Left renal pelvis (tissue), 4 donors: ENCODE measurements at places on chromosomes 16 and 17. TPM values are rescaled to one million over a fixed set of nuclear protein-coding genes. Genes with fewer than 3 reads are reported as not detected.

The KRTAP2-2 gene
- not detected for polyA plus RNA-seq

The ADAP2 gene
- polyA plus RNA-seq, result 8.5 TPM

The CLDN6 gene
- polyA plus RNA-seq, result 34.6 TPM

The IL21R gene
- 0.34 TPM for polyA plus RNA-seq

The RNF43 gene
- polyA plus RNA-seq, result 14.0 TPM

DNA sequence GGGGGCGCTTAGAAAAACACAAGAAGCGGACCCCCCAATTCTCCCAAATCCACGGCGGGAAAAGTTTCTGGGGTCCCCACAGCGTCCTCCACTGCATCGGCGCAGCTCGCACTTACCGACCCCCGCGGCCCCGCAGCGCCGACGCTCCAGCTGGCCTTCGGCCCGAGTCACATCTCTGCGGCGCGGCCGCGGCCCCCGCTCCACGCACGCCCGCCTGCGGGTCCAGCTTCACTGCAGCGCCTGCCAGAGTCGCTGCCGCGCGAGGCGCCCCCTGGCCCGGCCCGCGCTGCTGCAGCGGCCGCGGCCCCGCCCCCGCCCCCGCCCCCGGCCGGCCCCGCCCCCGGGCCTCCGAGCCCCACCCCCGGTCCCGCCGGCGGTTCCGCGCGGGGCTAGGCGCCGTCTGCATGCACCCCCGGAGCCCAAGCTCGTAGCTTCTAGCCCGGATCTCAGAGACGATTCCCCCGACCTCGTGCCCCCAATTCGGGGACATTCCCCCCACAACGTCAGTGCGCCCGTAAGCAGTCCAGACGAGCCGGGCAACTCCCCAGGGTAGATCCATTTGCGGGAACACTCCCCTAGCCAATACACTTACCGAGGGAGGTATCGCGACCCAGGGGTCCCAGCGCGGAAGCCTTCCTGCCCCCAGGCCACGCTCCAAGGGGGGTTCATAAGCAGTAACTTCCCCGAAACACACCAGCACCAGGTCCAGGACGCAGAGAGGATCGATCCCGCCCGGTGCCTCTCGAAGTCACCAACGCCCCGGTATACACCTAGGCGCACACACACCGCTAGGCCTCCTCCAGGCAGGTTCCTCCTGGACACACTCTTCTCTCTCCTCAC lies at the start of gene GPRC5B:
Gene GPRC5B, minus strand, starts transcription at position 238 of the 840 bp plus-strand sequence. CDS start 12,003 bp downstream, outside the sequence.
- peak; percentile 24 for DNase-seq

DNA sequence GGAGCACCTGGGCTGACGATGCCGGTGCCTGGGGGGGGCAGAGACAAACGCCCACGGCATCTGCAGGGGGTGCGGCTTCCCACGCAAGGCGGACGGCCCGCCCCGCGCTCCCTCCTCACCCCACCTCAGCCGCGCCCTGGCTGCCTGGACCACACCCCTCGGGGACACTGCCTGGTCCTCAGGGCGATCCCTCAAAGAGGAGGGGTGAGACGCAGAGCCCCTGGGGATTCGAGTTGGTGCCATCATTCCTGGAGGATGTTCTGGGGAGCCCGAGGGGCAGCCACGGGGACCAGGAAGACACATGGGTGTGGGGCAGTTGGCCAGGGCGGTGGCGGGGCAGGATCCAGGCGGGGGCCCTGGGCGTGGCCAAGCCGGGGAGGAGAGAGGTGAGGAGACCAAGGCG lies 3.9 kb downstream of the IGFALS start:
- no peak for DNase-seq

- DNase-seq, result no peak
Measured at GRCh38 chr16:800834-801511, 439 bp upstream of the GNG13 start.

DNA sequence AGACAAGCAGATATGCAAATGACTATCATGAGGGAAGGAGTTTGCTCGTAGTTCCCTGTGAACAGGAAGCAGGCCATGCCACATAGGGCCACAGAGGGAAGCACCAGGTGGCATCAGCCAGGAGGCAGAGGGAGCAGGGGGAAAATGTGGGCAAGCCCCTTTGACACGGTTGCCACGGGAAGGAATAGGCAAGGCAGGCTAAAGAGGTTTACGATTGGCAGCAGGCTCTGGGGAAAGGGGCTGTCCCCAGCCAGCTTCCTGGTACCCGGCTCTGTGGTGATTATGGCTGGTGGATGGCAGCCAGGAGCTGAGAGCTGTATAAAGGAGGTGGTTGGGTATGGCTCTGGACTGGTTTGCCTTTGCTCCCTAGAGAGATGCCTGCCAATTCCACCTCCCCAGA lies 848 bp downstream of the CES3 start:
- DNase-seq, result no peak

DNA sequence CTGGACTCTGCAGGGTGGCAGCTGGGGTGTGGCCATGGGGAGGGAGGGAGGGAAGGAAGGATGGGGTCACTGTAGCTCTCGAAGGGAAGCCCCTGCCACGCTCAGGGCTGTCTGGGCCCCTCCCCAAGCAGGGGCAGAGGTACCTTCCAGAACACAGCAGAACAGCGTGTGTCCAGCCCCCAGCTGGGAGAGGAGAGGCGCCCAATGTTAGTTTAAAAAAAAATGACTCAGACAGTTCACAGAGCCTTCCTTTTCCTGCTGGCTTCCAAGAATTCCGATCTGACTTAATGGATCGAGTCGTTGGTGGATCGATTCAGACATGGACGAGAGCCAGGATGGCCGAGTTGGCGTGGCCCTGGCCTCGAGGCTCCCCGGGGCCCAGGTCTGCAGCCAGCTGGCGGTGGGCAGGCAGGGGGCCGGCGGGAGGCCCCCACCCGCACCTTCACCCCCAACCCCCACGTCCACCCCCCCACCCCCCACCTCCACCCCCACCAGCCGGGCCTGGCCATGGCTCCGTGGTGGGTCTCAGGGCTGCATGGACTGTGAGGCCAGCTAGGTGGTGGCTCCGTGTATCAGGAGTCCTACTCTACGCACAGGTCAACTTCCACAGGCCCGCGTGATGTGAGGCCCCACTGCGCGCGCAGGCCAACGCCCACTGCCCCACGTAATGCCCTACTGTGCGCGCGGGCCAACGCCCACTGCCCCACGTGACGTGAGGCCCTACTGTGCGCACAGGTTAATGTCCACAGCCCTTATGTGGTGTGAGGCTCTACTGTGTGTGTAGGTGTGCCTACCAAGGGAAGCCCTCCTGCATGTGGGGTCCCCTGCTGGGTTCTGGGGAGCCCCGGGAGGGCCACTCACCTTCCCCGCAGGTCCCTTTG lies 21.8 kb downstream of the CACNA1H start:
- no peak for DNase-seq

GRCh38 chr16:2804728-2805127 lies 6.5 kb downstream of the PRSS41 start:
- no peak for DNase-seq
